ENCODE measurements at places on chromosomes 13 and 19.
A peak's percentile ranks its signal among the peaks of the same experiment; 100 is the strongest.

DNA sequence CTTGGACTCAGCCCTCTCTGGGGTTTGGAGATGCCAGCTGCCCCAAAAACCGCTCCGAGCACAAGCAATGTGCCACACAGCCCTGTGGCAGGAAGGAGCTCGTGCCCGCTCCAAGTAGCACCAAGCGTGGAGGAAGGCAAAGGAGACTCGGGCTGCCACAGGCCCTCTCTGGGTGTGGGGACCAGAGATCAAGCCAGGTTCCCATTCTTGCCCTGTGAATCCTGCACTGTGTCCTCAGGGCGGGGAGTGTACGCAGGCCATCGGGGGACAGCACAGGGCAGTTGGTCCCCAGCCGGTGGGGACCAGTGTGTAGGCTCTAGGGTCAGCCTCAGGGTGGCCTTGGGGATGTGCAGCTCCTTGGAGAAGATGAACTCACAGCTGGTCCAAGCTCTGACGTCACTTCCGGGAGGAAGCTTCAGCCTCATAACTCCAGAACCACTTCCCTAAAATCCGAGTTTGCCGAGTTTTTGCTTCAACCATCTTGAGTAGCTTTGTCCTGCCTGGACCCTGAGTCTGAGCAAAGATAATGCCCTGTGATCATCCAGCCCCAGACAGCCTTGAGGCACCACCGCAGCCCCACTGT lies 9.3 kb upstream of the CPAMD8 start:
- no peak for DNase-seq

DNA sequence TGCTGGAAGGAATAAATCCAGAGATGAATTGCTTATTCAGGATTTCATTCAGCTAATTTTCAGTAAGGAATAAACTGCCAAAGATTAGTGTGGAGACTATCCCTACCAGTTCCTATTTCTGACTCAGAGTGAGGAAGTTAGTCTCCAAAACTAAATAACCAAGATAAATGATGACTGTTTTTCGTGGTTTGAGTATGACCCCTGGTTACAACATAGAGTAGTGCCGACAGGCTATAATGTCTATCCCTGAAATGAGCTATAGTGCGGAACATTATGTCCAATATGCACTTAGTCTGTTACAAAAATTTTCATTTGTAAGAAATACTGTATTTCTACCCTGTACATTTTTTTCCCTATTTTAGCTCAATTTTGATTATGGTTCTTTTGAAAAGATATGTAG lies 51.4 kb downstream of the NBEA start:
- no peak for DNase-seq

GRCh38 chr13:30963791-30964190 lies 31.3 kb downstream of the TEX26 start:
- DNase-seq: no peak

- DNase-seq: no peak
Observed at GRCh38 chr19:41955521-41955920, 3.6 kb downstream of the RABAC1 start.

GRCh38 chr19:16608290-16608739 lies 19.7 kb downstream of the MED26 start:
- no peak for DNase-seq

GRCh38 chr19:7069904-7070226 lies 362 bp downstream of the ZNF557 start:
- no peak for DNase-seq

DNA sequence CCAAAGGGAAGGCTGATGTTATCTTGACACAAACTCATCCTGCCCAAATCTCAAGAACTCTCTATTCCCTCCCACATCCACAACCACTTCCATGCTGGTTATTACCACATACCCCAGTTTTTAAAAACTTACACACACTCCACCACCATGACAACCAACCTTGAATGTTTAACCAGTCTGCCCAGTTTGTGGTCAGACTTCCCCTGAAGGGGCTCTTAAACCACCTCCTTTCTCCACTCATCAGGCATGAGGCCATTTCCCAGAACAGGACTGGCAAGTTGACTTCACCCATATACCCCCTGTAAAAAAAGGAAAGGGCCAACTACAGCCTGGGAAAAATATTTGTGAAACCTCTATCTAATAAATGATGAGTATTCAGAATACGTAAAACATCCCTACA lies 12.4 kb upstream of the ZSCAN4 start:
- DNase-seq: no peak

DNA sequence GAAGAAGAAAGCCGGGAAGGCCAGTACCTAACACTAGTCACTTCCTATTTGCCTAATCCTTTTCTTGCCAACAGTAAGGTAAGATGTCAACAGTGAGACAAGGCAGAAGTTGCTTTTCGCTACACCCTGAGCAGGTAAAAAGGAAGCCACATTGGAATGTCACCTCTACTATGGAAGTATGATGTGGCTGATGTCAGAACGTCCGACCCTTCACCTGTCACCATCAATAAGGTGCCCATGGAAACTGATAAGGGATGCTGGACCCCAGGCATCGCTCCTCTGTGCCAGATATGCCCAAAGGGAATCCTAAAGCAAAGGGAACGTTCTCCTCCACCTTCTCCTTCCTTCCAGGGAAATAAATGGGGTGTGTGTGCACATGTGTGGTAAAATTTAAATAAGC lies 34.3 kb downstream of the COL4A1 start:
- no peak for DNase-seq

- no peak for DNase-seq
Observed at GRCh38 chr13:41533266-41534052, 76.1 kb downstream of the RGCC start.

DNA sequence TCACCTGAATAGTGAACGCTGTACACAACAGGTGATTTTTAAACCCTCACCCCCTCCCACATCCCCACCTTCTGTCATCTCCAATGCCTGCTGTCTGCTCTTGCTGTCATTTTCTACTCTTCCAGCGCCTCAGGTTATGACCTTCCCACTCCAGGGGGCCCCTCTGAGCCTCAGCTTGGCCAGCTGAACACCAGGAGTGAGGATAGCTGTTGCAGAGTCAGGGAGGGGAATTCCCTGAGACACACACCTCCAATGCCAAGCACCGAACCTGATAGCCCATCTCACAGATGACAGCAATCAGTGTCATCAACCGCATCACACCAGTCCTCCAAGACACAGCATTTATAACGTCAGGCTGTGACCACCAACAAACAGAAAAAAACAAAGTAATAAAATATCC lies 193.5 kb downstream of the ZNF536 start:
- no peak for DNase-seq

- DNase-seq: no peak
Observed at GRCh38 chr19:1611353-1611752, 6.1 kb upstream of the UQCR11 start.

DNA sequence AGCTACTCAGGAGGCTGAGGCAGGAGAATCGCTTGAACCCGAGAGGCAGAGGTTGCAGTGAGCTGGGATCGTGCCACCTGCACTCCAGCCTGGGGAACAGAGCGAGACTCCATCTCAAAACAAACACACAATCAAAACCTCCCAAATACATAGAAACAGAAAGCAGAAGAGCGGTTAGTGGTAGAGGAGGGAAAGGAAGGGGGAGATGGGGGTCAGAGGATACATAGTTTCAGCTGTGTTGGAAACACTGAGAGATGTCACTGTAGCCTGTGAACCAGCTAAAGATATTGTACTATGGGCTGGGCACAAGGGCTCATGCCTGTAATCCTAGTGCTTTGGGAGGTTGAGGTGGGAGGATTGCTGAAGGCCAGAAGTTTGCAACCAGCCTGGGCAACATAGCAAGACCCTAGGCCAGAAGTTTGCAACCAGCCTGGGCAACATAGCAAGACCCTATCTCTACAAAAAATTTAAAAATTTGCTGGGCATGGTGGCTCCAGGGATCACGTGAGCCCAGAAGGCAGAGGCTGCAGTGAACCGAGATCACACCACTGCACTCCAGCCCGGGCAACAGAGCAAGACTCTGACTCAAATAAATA lies 49.9 kb downstream of the GNG7 start:
- no peak for DNase-seq

DNA sequence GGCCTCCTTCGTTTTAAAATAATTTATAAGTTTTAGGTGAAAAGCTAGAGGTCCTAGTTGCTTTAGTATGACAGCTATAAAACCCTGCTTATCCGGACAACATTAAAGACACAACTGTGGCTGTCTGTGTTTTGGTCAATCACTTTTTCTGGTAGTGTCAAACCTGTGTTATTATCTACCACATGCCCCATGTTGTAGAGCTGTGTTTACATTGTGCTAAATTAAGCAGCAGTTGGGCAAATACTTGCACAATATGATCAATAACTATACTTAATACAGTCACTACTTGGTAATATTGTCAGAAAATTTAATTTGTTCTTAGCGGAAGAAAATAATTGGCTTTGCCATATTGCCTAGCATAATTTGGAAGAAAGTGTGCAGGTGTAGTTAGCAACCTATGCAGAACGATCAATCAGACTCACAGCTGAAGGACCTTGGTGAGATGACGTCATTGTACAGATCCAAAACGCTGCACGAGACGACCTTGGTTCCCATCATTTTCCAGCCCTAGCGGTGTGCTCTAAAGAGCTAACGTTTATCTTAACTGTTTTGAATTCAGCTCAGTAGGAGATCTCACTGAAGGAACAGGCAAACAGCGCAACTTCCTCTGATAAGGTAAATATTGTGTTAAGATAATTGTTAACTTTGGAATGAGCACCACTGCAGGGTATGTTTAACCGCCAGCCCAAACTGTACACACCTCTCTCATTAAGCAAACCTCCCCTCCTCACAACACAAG lies 476.6 kb downstream of the IRS2 start:
- no peak for DNase-seq

DNA sequence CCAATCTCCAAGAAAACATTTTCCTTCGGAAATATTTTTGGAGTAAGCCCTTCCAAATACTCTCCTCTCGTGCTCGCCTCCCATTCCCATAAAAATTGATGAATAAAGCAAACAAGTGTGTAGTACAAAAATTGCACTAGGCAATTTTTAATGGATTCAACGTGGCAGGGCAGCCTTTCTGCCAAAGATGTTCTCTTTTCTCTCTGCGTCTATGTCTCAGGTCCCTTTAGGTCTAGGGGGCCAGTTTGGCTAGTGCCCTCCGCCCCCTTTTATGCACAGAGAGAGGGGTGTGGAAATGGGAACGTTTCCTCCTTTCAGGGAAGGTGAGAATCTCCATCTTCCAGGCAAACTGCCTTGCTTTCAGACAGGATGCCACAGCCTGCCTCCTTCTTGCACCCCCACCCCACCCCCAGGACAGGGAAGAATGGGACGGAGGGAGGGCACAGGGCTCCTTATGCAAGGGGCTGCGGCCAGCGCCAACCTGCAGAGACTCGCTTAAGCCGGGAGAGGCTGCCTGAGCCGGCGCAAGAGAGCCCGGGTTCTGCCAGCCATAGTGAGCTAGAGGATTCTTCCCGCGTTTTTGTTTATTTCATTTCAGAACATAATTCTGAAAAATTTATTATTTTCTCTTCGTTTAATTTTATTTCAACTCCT lies 2.7 kb upstream of the ZIC2 start:
- no peak for DNase-seq

DNA sequence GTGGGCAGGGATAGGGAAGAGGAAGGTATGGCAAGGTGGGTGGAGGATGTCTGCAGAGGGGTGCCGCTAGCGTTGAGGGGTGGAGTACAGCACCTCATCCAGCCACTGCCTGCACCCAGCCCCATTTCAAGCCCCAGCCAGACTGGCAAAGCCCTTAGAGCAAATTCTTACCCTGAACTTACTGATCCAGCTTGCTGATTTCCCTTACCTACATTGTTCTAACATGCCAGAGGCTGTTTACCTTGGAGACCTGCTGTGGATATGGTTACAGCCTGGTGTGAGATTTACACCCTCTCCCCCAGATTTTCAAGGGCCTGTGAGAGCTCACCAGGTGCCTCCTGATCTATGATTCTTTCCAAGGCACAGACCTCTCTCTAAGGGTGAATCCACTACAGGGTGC lies 86.0 kb downstream of the ZNF726 start:
- DNase-seq: no peak

DNA sequence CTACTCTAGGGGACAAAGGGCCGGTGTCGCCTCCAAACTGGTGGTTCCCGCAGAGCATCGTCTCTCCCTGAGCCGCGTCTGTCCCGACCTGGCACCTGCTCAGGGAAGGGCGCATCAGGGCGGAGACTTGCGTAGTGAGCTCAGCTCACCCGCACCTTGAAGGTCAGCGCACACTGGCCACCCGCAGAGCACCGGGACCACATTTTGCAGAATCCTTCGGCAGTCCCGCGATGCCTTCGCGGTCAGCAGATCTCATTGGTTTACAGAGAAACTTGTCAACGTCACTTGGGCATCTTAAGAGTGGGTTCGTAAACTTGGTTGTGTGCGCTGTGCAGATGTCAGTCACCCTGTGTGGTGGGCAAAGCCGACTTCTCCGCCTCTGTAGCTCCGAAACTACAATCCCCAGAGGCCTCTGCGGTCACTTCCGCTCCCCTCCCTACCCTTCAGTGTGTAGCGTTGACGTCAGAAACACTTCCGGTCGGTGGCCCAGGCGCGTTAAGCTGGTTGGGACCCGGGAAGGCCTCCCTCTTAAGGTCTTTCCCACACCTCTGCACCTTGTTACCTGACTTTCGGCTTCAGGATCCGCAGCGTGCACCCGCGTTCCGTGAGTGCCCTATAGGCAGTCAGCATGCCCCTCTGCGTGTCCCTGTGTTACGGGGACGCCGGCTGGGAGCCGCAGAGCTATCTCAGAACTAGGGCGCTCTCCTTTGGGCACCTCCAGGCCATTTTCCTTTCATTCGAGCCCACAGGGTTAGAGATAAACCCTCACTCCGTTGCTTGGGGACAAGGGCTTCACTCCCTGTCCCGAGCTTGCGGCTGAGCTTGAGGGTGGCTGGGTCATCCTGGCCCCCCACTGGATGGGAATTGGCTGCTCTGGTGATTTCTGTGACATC lies 36.5 kb upstream of the ZNF527 start:
- peak; percentile 91 for DNase-seq

DNA sequence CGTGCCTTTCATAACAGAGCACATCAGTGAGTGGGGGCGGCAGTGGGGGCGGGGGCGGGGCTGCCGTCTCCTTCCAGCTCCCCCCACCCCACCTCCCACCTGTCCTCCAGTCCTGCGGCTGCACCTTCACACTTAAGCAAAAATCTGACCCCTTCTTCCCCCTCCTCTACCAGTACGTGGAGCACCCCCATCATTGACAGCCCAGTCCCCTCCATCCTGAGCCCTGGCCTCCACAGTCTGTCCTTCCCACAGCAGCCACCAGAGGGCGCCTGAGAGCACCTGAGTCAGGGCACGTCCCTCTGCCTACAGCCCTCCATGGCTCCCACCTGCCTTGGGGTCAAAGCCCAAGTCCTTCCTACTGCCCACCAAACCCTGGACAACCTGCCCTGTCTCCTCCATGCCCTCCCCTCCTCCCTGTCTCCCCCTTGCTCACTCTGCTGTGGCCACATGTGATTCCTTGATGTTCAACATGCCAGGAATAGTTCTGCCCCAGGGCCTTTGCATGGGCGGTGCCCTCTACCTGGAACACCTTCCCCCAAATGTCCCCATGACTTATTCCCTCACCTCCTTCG lies 4.0 kb downstream of the EBI3 start:
- DNase-seq: peak; percentile 69
